ENCODE measurements at places on chromosomes 1 and 21. TPM values are rescaled to one million over a fixed set of nuclear protein-coding genes. Genes with fewer than 3 reads are reported as not detected.
A peak's percentile ranks its signal among the peaks of the same experiment; 100 is the strongest.

CXADR gene
- 0.83 TPM for total RNA-seq

- peak; percentile 97 for DNase-seq
Measured at GRCh38 chr21:15706696-15707095, 23.1 kb upstream of the USP25 start.

DNA sequence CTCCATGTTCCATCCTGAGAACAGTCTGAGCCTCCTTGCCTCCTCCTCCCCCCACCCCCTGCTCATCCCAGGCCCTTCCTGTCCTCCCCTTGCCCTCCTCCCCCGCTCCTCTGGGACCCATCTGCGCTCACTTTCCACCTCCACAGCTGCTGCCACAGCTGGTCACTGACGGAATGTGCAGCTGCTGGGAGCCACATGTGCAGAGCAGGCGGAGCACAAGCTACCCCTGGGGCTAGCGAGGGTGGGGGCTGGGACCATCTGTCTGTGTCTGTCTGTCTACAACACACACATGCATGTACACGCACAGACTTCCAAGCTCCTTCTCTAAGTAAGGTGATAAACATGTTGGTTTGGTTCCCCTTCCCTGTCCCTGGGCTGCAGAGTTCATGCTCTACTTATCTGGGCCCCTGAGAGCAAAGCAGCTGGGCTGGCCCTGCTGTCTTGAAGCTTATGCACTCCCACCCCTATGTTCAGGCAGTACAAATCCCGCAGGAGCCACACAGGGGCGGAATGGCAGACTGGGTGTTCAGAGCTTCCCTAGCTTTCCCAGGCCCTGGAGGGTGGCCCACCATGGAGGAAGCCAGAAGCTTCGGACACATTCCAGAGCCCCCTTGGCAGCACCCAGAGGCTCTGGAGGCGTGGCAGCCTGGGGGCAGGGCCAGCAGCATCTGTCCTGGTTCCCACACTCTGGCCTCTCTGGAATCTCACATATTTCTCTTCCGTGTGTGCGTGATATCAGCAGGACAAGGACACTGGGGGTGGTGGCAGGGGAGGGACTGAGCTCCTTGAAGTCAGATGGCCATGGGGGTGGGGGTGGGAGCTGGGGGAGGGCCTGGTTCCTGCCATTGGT lies 7.0 kb upstream of the HEYL start:
- DNase-seq, result peak; percentile 79

HAO2 gene
- total RNA-seq, result not detected

DNA sequence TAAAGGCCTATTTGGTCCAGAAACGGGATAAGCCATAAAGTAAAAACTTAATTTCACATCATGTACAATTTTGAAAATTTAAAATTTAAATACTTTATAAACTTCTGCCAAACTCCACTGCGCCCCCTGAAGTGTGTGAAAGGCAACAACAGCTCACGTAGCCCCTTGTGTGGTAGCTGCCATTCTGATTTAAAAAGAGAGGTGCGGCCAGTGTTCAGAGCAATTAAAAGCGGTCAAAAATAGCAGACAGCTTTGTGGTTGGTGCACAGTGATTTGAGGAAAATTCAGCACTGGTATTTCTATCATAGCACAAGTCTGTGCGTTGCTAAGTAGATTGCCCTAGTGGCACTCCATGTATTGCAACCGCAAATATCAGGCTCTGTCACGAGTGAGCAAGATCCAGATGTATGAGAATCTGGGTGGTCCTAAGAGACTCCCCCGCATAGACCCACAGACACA lies 122.5 kb downstream of the ATG4C start:
- peak; percentile 11 for DNase-seq

GRCh38 chr1:205374210-205375078 lies 17.7 kb upstream of the KLHDC8A start:
- DNase-seq, result peak; percentile 89

SAMD11 gene
- total RNA-seq, result 5.9 TPM

DNA sequence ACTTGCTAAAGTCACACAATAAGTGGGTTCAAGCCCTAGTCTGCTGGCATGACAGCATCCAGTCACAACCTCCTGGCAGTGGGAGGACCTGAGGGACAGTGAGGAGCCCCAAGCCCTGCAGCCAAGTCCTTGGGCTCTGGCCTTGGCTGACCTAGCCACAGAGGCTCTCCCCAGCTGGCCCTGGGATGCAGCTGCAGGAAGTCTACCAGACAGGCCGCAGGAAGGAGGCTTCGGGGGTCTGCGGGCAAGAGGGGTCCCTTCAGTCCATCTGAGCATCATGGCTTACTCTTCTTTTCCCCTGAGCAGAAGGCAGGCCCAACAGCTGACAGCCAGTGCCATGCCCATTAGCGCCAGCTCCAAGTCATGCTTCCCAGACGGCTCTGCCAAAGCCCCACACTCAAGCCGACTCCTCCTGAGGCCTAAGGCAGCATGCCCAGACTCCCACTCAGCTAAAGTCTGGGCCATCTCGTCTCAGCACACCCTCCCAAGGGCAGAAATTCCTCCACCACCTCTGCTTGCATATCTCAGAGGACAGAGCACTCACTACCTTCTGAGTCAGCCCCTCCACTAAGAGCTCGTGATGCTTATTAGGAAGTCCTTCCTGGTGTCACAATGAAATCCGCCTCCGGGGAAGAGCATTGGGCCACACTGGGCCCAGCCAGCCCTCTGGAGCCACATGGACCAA lies 20.1 kb downstream of the SLC1A7 start:
- DNase-seq, result peak; percentile 55

ZNF695 gene
- total RNA-seq, result 1.1 TPM
